Fibroblast of upper back skin (primary cell): ENCODE measurements at places on chromosomes 7 and 10.

DNA sequence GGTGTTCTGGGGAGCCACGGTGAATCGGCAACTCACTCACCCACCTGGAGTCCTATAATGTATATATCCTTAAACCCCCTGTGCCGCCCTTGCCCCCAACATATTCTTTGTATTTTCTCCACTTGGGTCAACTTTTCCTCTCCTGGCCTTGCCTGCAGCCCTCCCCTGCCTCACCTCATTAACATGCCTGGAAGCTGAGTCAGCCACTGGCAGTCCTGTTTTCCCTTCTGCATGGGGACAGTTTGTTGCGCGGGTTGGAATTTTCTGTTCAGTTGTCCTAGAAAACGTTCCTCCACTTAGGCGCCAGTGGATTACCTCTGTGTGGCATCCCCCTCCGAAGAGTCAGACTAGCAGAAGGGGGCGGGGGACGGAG, 97.4 kb downstream of the C10orf105 start:
- DNase-seq: peak; percentile 62

DNA sequence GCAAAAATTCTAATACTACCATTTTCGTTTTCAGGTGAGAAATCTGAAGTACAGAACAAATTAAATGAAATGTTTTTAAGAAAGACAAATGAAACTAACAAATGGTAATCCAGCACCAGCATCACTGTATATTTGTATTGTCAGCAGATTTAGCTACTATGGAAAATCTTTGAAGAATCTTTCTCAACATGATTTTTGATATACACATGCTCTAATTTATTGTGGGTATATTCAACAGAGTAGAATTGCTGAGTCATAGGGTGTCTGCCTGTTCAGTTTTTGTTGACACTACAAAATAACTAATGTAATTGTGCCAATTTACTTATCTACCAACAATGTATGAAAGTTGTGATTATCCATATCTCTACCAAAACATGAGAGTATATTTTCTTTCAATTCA, 437.6 kb downstream of the PCDH15 start:
- no peak for DNase-seq

DNA sequence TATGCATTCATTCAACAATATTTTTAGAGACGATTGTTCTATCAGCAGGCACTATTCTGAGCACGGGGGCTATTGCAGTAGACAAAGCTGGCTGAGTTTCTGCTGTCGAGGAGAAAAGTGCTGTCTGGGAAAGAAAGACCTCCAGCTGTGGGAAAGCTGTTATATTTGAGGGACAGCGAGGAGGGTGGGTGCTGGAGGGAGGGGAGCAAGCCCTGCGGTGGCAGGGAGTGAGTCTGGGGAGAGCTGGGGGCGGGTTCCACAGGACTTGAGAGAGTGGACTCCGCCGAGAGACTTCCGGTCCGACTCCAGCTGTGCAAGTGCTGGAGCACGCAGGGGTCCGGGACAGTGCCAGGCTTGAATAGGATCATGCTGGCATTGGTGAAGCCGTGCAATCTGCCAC, 602.1 kb upstream of the FOXK1 start:
- no peak for DNase-seq

DNA sequence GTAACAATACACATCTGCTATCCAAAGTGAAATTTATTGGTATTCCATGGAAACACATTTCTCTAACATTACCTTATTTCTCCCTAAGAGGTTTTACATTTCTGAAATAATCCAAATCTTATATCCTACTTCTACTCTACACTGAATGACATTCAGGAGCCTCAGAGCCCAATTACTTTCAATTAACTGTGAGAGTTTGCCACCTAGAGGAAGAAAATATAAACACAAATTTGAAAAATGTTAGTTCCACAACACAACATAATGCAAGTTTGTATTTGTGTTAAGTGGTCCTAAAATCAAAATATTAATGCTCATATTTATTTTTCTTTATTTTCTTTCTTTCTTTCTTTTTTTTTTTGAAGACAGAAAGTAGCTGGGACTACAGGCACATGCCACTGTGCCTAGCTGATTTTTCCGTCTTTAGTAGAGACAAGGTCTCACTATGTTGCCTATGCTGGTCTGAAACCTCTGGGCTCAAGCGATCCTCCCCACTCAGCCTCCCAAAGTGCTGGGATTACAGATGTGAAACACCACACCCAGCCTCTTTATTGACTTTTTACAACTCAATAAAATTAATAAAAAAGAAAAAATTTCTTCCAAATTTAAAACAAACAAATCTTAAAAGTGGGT, 46.0 kb downstream of the ATAD1 start:
- DNase-seq: peak; percentile 34

- DNase-seq: peak; percentile 81
Measured at GRCh38 chr10:77626266-77626935, 11.2 kb downstream of the KCNMA1 start.

- no peak for DNase-seq
Measured at GRCh38 chr10:127908106-127908958, 1.4 kb downstream of the PTPRE start.

- DNase-seq: no peak
Measured at GRCh38 chr7:153193144-153193595, 433.6 kb downstream of the ACTR3B start.

DNA sequence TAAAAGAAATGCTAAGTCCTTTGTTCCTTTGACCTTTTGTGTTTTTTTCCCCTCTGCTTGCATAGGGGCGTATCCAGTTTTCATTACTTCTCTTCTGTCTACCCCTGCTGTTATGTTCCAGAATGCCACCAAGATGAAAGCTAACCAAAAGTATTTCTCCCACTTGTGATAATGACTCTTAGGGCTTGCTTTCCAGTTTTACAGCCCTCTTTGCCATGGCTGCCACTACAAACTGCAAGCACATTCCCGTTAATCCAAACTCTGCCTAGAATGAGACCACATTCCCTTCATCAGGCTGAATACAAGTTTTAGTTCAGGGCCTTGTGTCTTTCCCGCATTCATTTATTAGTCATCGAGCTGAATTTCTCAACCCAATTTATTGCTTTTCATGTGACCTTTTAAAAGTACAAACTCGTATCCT, 23.6 kb upstream of the CD36 start:
- peak; percentile 43 for DNase-seq

DNA sequence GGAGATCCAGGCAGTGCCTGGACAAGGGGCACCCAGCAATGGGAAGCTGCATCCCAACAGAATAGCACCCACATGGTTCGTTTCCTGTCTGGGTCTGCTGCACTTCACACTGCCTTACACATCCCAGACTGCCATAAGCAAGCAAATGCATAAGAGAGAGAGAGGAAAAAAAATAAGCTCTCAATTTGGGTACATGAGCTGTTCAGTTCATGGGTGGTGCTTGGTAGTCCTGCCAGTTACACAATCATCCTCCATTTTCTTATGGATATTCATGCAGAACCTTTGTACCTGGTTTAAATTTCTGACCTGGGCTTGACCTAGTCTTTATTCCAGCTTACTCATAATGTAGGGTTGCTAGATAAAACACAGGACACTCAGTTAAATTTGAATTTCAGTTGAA, 733.6 kb downstream of the TNS3 start:
- no peak for DNase-seq

DNA sequence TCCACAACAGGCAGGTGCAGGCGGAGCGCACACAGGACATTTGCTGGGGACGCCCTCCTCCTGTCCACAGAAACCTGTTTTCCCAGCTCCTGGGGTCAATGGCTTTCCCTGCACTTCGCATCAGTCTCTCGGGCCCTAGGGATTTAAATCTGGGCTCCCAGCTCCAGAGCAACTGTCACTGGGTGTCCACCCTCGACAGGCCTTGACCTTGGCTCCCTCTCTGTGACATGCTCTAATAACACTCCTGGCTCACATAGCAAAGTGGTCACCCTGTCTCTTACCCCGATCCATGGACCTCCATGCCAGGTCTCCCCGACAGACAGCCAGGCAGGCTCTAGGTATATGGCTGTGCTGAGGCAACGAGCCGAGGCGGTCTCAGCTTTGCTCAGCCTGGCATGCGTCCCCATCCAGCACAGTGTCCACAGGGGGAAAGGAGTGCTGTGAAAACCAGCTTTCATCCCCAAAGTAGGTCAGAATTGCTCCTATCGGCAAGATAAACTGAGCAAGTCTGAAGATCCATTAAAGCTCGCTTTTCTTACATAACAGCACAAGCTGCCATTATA, 195.6 kb downstream of the TNS3 start:
- DNase-seq: no peak

DNA sequence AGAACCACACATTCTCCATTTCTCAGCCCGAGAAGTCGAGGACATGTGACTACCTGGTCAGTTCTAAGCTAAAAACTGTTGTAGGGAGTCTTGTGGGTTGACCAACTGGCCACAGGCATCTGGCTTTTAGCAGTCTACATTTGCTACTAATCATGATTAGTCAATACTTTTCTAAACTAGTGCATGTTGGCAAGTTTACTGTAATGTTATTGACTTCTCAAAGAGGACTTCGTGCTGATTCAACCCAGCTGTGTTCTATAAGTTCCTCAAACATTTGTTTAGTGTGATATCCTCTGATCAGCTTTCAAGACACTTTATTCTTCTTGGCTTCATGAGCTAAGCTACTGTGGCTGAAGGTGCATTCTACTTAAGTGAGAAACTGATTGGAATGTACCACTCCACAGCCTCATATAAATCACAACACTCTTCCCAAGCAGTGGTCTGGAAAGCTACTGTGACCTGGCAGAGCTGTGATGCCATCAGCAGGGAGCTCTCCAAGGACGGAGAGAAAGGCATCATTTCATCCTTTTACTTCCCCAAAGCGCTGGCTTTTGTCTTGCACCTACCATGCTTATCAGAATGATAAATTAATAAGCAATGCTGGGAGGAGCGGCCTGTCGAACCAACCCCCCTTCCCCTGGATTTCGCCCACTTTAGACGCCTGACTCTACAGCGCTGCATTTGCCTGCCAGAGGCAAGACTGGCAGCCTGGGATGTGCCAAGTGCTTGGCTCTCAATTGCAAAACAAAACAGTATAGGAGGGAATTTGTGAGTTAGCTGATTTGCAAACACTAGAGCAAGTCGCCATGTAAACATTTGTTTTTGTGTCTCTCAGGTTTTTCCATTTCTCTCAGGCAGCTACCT, 206.7 kb upstream of the PLXNA4 start:
- peak; percentile 95 for DNase-seq

- DNase-seq: no peak
Measured at GRCh38 chr7:124059375-124059774, 26.5 kb upstream of the TMEM229A start.

- DNase-seq: no peak
Measured at GRCh38 chr7:43490016-43490415, 92.9 kb upstream of the STK17A start.

DNA sequence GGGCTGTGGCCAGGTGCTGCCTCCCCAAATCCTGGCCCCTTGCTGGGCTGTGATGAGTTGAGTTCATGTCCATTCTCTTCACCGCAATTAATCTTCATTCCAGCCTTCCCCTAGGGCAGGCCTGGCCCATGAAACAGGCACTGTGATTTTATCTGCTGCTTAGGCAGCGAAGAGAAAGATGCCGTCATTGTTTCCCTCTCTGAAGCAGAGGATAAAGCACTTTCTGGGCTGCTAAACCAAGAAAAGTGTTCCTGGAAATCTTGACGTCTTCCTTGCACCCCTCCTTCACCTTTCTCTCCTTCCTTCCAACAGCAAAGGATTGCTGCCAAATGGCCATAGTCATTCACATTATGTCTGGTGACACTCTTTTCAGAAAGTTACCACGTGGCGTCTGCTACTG, 265.9 kb downstream of the ZEB1 start:
- no peak for DNase-seq

GRCh38 chr7:40874756-40875155, 740.0 kb downstream of the SUGCT start:
- no peak for DNase-seq
